ENCODE measurements at places on chromosomes 12 and 14.

GRCh38 chr14:69335371-69335771 is 62.7 kb downstream of the ERH start:
- no peak for DNase-seq

GRCh38 chr12:122850695-122851350 is 15.6 kb downstream of the HIP1R start:
- DNase-seq = no peak

DNA sequence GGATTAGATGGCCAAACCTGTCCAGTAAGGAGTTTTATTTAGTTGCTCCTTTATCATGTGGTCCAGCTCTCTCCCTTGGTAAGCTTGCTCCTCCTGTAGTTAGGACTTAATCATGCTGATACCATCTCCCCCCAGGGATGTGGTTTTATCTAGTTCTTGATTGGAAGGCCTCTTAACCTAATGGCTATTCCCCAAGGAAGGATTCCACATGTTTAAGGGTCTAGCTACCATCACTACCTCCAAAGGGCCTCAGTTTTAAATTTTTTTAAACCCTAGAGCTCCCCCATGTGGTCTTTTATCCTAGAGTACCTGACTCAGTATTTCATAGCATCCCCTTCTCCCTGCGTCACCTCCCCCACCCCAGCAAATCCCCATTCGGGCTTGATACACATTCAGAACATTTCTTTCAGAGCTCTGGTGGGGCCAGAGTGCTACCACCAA is 22.5 kb downstream of the MAP3K12 start:
- DNase-seq = no peak

- DNase-seq = no peak
Observed at GRCh38 chr12:31471051-31471450, 119.9 kb downstream of the DENND5B start.

DNA sequence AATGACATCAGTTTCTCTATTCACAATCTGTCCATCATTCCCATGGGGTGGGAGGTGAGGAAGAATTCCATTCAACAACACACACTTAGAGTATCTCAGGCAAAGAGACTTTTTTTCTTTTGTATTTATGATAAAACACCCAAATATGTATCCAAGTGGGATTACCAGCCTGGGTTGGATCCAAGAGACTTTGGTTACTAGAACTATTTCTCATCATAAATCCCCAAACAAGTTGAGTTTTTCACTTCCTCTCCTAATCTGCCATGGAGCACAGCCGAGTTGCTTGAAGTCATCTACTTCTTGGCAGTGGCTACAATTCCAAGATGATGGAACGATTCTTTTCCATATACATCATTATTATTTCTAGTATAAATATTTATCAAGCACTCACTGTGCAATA is 209.2 kb upstream of the HMGA2 start:
- no peak for DNase-seq

- no peak for DNase-seq
Observed at GRCh38 chr14:65906344-65906743, 493.8 kb downstream of the FUT8 start.

DNA sequence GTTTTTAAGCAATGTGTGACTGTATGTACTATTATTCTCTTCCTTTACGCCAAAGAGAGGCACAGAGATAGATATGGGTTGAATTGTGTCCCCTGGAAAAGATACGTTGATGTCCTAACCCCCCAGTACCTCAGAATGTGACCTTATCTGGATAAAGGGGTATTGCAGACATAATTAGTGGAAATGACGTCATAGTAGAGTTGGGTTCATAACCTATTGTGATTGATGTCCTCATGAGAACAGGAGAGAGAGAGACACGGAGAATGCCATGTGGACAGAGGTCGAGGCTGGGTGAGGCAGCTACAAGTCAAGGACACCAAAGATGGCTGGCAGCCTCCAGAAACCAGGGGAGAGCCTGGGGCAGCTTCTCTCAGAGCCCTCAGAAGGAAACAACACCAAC is 376.3 kb downstream of the FUT8 start:
- no peak for DNase-seq

DNA sequence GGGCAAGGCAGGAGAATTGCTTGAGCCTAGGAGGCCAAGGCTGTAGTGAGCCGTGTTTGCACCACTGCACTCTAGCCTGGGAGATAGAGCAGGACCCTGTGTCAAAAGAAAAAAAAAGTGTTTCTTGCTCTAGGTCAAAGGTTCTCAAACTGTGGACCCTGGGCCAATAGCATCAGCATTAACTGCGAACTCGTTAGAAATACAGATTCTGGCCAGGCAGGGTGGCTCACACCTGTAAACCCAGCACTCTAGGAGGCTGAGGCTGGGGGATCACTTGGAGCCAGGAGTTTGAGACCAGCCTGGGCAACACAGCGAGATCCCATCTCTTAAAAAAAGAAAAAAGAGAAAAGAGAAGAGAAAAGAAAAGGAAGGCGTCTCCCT is 858 bp downstream of the RILPL2 start:
- no peak for DNase-seq

All from stimulated activated CD4-positive, alpha-beta T cell treated with anti-CD3 and anti-CD28 coated beads, Interleukin-12 subunit alpha, Interleukin-12 subunit beta, amount 100 ng/mL, for 24 hours (primary cell).